ENCODE measurements at places on chromosomes 5 and 9.

- no peak for DNase-seq
Observed at GRCh38 chr9:20987521-20987920, 43.9 kb downstream of the HACD4 start.

DNA sequence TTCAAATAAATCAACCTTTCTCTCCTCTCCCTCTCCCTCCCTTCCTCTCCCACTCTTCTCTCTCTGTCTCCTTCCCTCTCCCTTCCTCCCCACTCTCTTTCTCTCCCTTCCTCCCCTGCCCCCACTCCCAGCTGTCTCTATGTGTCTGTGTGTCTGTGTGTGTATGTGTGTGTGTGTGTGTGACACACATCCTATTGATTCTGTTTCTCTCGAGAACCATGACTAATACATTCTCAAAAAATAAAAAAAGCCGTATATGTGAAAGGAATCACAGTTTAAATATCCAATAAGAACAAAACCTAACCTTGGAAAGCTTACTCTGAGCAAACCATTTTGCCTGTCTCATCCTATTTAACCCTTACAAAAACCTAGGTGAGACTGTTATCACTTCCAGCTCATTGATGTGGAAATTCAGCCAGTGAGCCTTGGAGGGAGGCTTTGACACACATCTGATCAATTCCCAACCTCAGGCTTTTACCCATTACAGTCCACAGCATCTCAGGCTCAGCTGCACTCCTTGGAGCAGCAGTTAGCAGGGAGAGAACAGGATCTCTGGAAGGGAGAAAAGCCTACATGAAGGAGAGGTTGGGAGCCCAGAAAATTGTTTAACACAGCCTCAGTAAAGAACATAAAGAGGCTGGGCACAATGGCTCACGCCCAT is 8.3 kb downstream of the HSD17B3 start:
- DNase-seq, result no peak

DNA sequence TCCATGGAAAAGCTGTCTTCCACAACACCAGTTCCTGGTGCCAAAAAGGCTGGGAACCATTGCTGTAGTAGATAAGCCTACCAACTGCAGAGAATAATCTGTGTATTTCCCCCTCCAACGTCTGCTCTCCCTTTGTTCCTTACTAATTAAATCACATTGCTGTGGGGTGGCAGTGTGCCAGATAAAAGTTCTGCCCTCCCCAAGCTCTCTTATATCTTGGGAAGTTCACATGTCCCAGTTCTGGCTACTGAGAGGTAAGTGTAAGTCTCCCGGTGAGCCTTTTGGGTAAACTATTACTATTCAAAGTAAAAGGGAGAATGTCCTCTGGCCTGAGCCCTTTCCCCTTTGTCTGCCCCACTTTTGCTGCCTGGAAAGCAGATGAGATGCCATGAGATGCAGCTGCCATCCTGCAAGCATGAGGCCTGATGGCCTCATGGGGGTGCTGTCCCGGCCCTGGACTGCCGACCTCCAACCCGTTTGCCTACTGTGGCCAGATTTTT is 14.7 kb downstream of the ENC1 start:
- DNase-seq, result no peak

DNA sequence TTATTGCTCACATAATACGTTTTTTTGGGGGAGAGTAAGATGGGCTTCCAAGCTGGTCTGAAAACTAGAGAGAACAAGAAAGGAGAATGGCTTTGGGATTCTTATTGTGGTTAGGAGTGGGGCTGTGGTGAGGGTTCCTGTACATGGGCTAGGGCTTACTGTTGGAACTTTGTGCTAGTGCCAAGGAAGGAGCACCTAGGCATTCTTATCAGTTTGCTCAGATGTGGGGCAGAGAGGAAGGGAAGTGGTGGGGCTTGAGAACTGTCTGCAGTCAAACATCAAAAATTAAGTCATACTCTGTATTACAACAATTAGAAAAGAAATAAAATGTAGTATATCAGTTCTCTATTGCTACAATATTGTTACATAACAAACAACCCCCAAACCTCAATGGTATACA is 4.0 kb upstream of the THBS4 start:
- no peak for DNase-seq

- no peak for DNase-seq
Observed at GRCh38 chr5:2254406-2254805, 371.7 kb upstream of the IRX4 start.

DNA sequence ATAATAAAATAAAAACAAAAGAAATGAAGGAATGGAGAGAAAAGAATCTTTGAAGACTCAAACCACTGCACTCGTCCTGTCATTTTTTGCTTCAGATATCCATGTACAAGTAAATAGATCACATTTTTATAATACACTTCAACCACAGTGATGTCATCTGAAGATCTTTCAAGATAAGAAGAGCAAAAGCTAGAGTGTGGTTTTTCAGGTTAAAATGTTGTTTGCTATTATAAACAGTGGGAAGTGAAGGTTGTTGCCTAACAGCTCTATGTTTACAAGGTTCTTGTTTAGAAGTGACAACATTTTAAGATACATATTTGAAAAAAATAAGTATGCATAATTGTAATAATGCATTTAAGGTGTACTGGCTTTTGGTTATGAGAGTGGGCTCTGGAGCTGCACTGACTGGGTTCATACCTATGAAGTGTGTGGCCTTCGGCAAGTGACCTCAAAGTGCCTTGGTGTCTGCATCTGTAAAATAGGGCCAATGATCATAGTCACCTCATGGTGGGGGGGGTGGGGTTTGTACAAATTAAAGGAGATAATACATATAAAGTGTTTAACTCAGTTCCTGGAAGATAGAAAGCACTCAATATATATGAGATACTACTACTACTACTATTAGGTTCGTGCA is 45.5 kb upstream of the IL7R start:
- DNase-seq, result no peak

DNA sequence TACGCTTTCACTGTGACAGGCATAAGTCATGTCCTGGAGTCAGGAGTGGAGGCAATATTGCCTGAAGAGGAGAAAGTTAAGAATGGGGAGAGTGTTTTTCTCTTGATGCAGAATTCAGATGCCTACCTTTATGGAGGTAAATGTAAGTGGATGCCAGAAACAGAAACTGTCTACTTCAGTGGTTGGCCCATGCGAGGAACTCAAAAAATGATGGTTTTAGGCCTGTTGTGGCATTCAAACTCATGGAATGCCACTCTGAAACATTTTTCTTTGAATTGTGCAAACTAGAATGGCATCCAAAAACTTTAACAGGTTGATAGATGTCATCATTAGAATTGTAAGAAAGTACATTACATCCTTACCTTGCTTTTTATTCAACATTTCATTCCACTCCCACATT is 47.7 kb upstream of the NTRK2 start:
- DNase-seq, result no peak

DNA sequence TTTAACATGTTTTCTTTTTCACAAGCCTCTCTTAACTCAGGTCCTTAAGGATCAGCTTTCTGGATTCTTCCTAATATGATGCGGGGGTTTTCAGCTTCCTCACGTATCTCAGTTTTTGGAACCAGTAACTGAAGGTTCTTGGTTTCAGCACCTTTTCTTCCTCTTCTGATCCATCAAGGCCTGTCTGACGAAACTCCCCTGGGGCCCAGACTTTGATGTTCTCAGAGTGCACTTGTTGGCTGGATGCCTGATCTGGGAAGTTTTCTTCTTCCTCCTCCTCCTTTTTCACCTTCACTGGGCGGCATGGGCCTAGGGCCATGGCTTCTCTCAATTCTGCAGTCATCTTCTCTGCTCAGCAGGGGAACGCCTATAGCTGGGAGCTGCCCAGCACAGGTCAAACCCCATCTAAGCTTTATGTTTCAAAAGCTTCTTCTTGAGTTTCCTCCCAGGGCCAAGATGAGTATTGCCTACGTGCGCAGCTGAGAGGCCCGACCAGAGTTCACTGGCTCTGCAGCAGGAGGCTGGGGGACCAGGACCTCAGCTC is 44.8 kb downstream of the GHR start:
- no peak for DNase-seq

DNA sequence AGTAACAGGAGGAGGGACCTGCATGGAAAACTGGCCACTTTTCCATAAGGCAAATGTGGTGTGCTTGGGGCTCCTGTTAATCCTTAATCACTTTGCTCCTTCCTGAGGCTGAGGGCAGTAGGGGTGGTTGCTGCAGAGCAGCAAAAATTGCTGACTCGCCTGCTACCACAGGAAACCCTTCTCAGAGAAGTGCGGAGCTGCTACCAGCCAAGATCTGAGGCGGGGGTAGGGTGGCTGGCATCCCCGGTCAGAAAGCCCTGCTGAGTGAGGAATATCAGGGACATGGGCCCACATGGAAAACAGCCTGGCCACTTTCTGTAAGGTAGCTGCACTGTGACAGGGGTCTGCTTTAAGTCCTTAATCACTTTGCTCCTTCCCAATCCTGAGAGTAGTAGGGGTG is 192.4 kb upstream of the GHR start:
- DNase-seq, result no peak

DNA sequence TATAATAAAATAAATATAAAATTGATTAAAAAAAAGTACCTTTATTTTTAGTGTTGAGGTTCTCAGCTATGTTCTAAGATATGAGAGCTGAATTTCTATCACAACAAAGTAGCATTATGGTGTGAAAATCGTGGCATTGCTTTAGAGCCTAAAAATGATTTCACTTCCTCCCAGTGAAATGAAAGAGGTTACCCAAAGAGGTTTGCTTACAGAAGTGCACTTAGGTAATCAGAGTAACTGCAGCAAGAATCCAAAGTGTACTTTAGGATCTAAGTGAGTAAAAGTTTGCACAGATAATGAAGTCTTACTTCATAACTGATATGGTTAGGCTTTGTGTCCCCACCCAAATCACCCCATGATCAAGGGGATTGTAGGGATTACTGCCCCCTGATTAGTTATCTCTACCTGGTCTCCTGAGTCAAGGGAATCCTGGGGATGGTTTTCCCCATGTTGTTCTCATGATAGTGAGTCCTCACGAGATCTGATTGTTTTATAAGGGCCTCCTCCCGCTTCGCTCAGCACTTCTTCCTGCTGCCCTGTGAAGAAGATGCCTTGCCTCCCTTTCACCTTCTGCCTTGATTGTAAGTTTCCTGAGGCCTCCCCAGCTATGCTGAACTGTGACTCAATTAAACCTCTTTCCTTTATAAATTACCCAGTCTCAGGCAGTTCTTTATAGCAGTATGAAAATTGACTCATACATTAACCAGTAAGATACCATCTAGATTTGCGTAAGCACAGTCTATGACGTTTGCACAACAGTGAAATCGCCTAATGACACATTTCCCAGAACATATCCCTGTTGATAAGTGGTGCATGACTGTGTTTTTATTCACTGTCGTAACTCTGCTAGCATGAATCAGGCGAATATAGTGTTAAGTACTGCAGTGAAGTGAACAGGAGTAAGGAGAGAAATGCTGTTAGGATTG is 40.3 kb upstream of the LRRC70 start:
- DNase-seq, result no peak

- no peak for DNase-seq
Observed at GRCh38 chr5:116810951-116811350, 236.3 kb upstream of the SEMA6A start.

DNA sequence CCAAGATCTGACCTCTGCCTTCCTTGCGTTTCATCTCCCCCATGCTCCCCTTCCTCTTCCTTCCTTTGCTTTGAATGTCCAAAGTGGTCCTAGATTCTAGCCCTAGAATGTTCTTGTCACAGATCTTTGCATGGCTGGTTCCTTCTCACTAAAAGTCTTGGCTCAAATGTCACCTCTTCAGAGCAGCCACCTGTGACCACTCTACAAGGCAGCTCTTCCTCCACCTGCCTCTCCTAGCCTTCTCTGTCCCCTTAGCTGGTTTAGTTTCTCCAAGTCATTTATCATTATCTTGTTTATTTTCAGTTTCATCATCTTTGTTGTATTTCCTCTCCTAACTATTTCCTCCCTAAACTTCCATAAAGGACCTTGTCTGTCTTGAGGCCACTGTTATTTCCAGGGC is 7.1 kb upstream of the OCLN start:
- DNase-seq, result no peak

DNA sequence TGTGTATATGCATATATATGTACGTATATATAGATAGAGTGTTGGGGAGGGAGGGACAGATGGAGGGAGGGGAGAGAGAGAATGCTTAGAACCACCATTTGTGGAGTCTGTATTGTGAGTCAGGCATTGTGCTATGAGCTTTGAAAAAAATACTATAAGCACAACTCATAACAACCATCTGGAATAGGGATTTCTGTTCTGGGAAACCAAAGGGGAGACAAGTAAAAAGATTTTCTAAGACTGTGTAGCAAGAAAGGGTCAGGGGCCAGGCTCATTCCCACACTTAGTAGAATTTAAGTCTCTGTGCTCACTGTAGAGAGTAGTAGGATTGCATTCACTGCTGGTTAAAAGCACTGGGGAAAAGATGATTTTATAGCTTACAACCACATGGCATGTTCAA is 202.3 kb upstream of the SGCD start:
- no peak for DNase-seq

- DNase-seq, result no peak
Observed at GRCh38 chr5:65047948-65048690, 279.4 kb downstream of the CWC27 start.

DNA sequence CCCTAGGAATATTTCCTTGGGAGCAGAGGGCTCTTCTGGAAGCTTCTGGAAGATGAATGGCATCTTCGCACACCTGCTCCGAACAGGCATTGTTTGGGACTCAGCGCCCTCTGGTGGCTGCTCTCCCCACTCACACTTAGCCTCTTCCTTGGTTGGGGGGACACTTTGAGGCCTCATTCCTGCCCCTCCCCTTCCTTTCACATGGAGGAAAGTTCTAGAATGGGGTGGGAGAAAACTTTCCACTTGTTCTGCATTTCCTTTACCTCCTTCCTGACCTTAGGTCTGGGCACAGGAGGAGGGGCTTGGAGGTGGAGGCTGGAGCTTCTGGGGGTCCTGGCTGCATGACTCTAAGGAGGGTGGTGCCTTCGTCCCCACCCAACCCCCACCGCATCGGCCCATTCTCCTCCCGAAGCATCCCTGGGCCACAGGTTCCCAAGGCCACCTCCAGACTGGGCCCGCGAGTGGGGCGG is 19.3 kb upstream of the SMIM32 start:
- peak; percentile 42 for DNase-seq

- no peak for DNase-seq
Observed at GRCh38 chr5:179306191-179307012, 38.9 kb downstream of the ADAMTS2 start.

- no peak for DNase-seq
Observed at GRCh38 chr5:57434227-57434640, 48.4 kb downstream of the ACTBL2 start.

DNA sequence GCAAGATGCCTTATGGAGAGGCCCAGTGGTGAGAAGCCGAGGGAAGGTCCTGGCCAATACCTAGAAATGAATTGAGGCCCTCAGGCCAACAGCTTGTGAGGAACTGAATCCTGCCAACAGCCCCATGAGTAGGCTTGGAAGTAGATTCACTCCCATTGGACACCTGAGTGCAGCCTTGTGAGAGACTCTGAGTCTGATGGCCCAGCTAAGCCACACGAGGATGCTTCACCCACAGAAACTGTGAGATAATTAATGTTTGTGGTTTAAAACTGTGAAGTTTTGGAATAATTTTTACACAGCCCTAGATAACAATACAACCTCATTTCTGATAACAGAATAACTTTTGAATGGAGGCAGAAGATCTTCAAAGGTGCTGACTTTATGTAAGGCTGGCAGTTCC is 65.9 kb upstream of the DAP start:
- DNase-seq, result no peak
